Ovary (tissue), 10 donors: ENCODE measurements at places on chromosomes 6 and 20.

- no peak for DNase-seq
These were observed 11.4 kb downstream of the MC3R start for GRCh38 chr20:56259948-56260347.

GRCh38 chr20:31945785-31946184 is 6.1 kb downstream of the PDRG1 start:
- no peak for DNase-seq

- DNase-seq, result peak; percentile 48
These were observed 53.5 kb upstream of the BTN3A2 start for GRCh38 chr6:26311385-26312095.

GRCh38 chr6:169957351-169957963 is 206.0 kb downstream of the ERMARD start:
- peak; percentile 6 for DNase-seq

GRCh38 chr6:75691012-75691411 is 58.0 kb upstream of the MYO6 start:
- DNase-seq, result no peak

DNA sequence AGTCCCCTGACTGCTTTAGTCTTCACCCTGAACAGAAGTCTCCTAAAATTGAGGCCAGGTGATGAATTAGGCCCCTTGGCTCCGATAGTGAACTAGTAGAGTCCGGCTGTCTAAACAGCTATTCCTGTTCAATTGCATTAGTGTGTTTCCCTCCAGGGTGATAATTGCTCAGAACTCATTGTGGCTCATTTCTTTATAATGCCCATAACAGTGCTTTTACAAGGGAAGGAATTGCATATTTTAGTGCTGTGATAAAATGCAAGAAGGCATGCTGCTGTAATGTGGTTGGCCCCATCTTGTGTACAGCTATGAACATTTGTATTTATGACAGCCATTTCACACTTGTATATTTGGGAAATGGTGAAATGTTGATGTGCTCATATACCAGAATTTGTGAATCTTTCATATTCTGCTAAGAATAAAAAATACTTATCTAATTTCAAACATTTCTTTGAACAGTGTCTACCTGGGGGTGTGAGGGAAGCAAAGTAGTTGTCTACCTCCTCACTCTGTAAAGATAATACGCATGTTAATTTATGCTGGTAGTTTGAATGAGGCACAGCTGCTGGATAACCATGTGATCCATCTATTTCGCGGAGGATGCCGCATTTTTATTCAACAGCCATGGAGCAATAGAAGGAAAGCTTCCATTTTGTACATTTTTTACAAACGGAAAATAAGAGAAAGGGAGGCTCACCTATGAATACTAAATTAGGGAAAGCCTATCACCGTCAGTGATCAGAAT is 451.4 kb downstream of the NKAIN2 start:
- no peak for DNase-seq

DNA sequence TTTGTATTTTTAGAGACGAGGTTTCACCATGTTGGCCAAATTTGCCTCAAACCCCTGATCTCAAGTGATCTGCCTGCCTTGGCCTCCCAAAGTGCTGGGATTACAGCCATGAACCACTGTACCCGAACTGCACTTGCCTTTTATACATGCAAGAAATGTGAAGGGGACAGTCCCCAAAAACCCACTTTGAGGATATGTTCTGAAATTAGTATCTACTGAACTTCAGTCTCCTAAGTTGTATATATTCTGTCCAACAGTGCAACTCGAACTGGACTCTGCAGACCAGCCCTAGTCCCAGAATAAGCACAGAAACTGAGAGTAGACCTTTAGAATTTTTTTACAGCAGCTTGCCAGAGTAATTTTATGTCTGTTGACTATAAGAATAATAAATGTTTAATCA is 28.5 kb downstream of the BACH2 start:
- DNase-seq, result no peak

DNA sequence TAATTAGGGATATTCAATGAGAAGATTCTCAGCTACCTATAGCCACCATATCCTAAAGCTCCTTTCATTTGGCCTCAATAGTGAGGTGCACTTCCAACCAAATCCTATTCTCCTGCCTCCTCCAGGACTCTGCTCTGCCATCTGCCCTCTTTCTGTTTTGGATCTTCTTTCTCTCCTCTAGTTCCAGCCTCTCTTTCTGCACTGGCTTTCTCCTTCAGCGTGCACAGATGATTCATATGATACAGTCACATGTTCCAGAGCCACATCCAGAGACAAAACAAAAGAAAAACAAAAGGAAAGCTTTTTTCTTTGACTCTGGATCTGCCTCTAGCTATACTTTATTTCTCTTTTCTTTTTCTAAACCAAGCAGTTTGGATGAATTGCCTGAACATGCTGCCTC is 531.9 kb upstream of the MAN1A1 start:
- DNase-seq, result no peak

DNA sequence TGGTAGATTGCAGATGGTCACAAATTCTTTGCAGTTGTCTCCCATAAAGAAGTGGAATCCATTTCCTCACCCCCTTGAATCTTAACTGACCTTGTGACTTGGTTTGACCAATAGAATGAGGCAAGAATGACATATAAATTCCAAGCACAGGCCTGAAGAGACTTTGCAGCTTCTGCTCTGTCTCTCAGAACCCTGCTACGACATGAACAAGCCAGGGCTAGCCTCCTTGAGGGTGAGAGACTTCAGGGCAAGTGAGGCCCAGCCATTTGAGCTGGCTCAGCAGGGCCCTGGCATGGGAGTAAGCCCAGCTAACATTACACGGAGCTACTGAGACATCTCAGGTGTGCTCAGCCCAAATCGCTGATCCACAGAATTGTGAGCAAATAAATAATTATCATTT is 216.3 kb upstream of the MAN1A1 start:
- no peak for DNase-seq

DNA sequence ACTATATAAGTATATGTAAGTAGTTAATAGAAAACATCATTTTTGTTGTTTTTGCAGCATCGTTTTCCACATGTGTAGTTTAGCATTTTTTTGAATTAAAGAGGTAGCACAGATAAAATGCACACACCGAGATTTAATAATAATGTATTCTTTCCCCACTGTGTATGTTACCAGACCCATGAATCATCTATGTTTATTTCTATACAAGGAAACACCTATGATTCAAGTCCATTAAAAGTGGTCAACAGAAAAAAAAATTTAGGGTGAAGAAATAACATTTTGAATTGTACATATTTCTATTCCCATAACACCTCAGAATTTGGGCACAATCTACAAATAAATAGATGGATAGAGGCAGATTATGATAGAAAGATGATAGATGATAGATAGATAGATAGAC is 31.7 kb upstream of the HCRTR2 start:
- no peak for DNase-seq

DNA sequence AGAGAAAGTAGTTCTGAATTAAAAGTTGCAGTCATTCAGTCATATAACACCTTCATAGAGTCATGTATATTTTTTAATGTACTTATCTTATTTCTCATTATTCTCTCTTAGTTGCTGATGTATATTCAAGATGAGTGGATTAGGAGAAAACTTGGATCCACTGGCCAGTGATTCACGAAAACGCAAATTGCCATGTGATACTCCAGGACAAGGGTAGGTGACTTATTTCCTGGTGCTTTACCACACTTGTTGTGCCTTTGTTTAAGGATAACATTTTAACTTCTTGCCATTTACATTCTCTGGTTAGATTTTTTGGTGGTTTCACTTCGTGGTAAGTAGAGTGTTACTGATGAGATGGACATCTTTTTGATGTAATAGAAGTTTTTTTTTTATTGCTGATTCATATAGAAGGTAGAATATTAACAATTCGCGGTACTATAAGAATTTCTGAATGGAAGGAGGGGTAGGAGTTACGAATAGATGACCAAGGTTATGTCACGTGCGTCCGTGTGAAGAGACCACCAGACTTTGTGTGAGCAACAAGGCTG is 120.5 kb downstream of the NCOA3 start:
- DNase-seq, result no peak

- DNase-seq, result no peak
These were observed 109.3 kb upstream of the EYA4 start for GRCh38 chr6:133131621-133132465.

DNA sequence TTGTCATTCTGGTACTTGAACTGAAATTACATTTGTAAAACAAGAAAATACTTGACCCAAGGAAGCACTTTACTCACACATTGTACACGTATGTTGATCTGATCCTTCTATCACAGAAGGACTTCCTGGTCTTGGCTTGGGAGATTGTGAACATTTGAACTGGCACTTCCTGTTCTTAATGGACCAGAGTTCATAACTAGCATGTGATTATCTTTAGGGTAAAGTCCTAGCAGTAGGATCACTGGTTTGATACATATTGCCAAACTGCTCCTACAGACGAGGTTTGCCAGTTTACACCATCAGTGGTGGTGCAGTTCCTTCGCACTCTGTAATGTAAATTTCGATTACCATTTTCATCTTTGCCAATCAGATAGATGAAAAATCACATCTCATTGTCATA is 12.7 kb downstream of the HECA start:
- no peak for DNase-seq

DNA sequence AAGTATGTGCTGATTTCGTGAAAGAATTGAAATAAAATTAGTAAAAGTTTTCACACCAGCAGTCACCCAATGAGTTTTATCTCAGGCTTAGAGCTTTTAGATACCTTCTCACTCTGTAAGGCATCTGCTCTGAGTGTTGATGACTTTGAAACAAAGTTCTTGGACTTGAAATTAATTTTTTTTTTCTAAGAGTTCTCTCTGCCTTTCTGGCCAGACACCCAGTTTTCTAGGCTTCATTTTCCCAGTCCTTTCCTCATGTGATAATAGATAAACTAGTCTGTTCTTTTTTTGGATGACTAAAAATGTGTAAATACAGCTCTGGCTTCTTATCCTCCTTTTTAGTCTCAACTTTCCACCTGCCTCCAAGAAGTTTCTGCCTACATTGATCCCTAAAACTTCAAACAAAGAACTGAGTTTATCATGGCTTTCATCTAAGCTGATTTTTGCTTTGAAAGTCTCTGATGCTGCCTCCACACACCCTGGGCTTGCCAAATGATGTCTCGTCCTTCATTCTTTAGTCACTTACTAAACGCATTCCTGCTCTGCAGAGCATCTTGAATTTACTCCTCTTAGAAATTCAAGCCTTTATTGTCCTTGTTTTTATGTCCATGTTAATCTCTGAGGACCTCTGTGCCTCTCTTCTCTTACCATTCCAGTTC is 32.7 kb downstream of the SLX4IP start:
- no peak for DNase-seq

DNA sequence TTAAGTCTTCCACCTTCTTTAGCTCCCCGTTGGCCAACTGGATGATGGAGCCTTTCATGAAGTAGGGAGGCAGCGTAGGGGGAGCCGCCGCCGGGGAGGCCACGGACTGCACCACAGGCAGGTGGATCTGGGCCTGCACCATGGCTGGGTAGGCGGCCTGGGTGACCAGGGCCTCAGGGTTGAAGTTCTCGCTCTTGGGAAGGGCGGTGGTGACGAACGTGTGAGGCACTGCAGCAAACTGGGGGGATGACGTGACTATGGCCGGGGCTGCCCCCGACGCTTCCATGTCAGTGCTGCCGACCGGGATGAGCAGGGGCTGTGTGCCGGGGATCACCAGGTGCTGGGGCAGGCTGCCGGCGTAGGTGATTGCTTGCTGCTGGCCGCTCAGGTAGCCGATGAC is 88.1 kb downstream of the GMPR start:
- DNase-seq, result no peak

DNA sequence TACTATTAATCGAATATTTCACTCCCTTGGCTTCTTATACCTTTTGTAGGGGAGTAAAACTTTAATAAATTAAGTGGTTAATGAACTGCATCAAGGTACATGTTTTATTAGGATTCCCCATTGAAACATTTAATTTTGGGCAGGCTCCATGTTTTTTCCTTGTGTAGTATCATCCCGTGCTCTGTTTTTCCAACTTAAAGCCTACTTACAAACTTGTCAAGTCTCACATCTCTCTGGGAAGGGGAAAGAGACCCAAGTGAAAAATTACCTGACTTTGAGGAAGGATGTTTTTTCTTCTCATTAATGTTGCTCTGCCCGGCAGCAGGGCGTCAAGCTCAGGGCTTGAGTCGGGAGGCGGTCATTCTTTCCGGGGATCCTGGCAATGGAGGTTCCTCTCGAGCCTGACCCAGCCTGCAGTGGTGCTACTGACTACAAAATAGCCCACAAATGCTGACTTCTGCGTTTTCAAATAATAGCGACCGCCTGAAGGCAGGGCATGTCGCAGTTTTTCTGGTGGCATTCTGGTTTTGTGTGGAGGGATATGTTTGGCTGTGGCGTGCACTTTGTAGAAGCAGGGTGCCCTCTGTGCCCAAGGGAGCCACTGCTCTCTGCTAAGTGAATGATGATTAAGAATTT is 2.4 kb downstream of the DSP start:
- DNase-seq, result no peak

- no peak for DNase-seq
These were observed 25.6 kb upstream of the IER3 start for GRCh38 chr6:30769853-30770524.

DNA sequence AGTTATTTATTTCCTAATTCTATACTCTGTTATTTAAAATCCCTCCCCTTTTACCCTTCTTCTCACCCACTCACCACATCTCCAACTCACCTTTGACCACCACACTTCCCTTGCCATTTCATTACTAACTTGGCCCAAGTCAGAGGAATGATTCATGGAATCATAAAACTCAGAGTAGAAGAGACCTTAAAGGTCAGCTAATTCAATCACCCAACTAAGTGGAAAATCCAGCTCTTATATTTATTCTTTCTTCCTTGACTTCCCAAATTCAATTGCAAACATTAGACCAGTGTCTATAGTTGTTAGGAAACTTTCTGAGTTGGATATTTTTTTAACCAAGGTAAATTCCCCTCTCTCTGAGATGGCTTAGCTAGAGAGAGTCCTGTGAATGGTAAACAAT is 26.5 kb upstream of the HEY2 start:
- no peak for DNase-seq

DNA sequence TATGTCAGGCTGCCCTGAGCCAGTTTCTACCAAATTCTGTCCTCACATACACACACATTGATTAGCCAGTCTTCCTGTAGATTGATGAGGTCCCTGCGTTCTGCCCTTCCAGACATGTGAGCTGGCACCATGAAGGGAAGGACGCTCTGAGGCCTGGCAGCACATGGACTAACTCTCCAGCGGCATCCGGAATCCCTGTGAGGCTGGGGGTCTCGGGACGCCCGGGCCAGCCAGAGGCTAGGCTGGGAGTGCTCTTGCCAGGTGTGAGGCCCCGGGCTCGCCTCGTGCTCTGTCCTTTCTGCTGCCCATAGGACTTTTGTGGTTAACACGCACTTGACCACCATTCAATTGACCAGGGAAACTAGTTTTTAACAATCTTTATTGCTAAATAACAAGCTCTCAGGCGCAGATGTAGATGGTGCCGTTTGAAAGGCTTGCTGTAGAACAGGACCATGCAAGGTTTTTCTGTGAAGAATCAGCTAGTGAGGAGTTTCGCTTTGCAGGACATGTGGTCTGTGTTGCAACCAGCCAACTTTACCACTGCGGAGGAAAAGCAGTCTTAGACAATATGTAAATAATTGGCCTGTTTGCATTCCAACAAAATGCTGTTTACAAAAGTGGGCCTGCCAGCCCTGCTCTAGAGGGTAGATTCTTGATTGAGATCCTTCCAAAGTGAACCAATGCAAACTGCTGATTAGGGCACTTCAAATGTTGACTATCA is 29.3 kb downstream of the FOXF2 start:
- DNase-seq, result no peak

- no peak for DNase-seq
These were observed 102.1 kb downstream of the DLGAP4 start for GRCh38 chr20:36408219-36408618.
